Breast epithelium (tissue), 4 donors: ENCODE measurements at places on chromosomes 3 and 15.

GRCh38 chr15:43505738-43506137 is 11.7 kb upstream of the MAP1A start:
- no peak for DNase-seq
- H3K27me3 ChIP-seq = no peaks in the 10 kb centered on the region
- no peaks in the 10 kb centered on the region for H3K4me1 ChIP-seq
- H3K36me3 ChIP-seq = no peaks in the 10 kb centered on the region

GRCh38 chr3:37646865-37647264 is 214.8 kb upstream of the CTDSPL start:
- no peak overlapping the region for H3K27ac ChIP-seq
- H3K4me3 ChIP-seq = no peak overlapping the region
- no peaks in the 10 kb centered on the region for H3K27me3 ChIP-seq
- H3K36me3 ChIP-seq = no peaks in the 10 kb centered on the region
- DNase-seq = no peak

- peak overlapping the region; percentile 99 for H3K27ac ChIP-seq
- H3K4me1 ChIP-seq = peaks cover 5% of the 10 kb centered on the region
- H3K27me3 ChIP-seq = no peaks in the 10 kb centered on the region
- peak overlapping the region; percentile 61 for H3K4me3 ChIP-seq
- no peaks in the 10 kb centered on the region for H3K36me3 ChIP-seq
- peak; percentile 95 for DNase-seq
Measured at GRCh38 chr3:188947401-188948280, 224.1 kb upstream of the TPRG1 start.

DNA sequence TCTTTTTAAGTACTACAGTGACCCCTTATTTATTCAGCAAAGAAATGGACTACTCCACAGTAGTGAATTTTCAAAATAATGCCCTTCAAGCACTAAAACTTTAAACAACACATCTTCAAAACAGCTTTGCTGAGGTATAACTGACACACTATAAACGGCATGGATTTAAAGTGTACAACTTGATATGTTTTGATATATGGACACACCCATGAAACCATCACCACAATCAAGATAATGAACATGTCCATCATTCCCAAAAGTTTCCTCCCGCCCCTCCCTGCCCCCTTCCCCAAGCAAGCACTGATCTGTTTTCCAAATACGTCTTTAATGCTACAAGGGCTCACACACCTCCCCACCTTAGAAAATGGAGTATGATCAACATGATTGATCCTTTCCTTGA is 1.6 kb upstream of the FURIN start:
- no peaks in the 10 kb centered on the region for H3K36me3 ChIP-seq
- no peaks in the 10 kb centered on the region for H3K27me3 ChIP-seq
- no peak overlapping the region for H3K4me3 ChIP-seq
- H3K4me1 ChIP-seq = no peaks in the 10 kb centered on the region
- no peak overlapping the region for H3K27ac ChIP-seq
- DNase-seq = no peak
